Right ventricle myocardium inferior (tissue), 1 donor: ENCODE measurements at places on chromosomes 7 and 10. TPM values are rescaled to one million over a fixed set of nuclear protein-coding genes. Genes with fewer than 3 reads are reported as not detected.
A peak's percentile ranks its signal among the peaks of the same experiment; 100 is the strongest.

DNA sequence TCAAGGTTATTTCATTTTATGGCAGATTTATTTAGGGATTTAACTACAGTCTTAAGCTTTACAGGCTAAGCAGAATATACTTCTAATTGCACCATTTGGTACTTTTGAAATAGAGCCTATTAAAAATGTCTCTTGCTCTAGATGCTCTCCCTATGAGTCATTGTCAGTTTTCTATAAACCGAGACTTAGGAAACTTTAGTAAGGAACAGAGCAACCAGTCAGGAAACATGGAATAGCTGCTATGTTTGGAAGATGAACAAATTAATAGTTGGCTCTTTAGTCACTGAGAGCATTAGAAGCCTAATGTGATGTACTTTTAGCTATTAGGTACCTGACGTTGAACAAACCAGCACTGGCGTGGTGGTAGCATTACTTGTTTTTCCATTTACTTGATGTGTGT is 35.3 kb downstream of the INPP5F start:
- DNase-seq, result no peak

DNA sequence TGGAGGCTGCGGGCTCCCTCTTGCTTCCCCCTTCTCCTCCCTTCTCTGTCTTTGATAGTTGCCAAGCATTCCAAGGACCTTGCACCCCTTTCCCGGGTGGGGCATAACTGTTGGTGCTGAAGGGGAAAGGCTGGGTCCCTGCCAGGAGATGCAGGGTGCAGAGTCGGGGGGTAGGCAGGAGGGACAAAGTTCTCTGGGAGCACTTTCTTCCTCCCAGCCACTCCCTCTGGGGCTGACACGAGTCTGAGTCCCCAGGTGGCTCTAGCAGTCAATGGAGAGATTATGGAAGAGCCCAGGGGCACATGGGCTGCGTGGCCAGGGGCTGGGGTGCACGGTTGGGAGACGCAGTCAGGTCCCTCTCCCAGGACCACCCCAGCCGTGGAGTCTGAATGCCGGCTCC is 2.1 kb downstream of the CLDN15 start:
- DNase-seq, result no peak

DNA sequence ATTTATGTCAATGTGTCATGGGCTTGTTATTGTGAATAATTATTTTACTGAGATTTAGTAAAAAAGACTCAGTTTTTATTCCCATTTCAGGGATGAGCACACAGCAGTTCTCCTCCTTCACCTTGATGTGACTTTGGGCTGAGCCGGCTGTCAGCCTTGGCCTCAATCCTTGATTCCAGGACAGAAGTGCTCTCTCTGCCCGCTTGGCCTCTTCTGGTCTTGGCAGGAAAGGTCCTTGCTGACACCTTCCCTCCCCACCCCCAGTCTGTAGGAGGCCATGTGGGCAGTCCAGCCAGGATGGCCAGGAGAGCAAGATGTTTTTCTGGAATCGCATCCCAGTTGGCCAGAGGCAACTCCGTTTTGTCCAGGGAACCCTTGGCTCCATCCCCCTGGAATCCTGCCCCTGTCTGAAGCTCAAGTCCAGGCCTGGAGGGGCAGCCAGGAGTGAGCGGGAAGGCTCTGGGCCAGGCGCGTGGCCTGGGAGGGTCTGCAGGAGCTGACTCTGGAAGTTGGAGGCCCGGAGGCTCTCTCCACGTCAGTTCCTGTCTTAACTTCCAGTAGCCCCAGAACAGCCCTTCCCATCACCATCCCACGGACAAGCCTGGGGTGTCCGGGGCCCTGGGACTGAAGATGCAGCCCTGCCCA is 100.9 kb downstream of the PDGFA start:
- peak; percentile 46 for DNase-seq

DNA sequence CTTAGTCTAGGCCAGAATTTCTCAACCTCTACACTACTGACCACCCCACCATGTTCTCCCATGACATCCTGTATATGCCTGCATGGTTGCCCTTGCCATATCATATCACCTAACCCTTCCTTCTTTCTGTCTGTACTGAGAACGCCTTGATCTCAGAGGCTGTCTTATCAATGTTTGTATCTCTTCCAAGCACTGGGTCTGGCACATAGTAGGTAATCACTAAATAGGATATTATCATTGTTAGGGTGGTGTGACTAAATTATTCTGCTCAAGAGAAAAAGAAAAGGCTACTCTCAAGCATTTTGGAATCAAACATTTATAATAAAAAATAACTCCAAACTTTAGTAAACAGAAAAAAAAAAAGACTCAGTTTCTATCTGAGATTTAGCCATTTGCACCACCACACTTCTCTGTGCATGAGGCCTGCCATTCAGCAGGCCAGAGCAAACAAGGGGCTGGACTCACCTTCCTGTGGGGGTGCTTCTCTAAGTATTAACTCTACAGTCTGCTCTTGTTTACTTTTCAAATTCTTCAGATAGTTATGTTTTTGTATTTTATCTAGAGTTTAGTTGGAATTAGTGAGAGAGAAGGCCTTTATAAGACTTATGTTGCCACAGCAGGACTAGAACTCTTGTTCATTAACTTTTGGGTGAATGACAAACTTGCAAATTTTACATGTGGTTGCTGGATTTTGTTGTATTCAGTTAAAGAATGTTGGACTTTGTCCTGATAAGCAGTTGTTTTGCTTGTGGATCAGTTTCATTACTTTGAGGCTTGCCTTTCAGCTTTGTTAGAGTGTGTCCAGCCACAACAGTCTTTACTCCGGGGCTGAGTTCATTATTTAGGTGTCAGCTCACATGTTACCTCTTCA is 5.4 kb downstream of the AGBL3 start:
- DNase-seq, result no peak

DNA sequence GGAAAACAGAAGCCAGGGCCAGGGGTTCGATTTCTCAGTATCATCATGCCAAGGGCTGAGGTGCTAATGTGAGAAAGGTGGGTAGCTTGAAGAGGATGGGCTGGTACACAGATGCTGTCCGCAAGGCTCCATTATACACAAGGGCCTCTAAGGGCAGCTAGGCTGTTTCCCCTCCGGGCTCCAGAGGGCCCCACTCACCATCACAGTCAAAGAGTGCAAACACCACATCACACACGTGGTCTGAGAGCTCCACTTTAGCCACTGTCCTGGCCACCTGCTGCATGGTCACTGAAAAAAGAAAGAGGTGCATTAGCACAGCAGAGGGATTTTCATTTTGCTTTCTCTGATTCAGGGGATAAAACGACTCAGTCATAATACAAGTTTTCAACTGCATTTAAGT is 20.9 kb upstream of the DNAJB12 start:
- no peak for DNase-seq

DNA sequence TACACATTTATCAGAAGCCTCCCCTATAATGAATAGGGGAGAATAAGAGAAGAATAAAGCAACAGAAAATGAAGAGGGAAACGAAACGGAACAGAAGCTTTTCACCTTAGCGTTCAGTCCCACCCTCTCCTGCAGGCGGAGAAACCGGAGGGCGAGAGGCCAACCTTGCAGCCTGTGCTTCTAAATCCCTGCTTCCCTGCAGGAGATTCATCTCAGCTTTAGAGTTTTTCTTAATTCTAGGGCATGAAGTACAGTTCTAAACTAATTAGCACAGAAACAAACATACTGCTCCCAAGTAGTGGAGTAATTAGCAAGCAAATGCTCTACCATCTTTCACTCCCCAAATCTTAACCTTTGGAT is 107.2 kb downstream of the CUBN start:
- DNase-seq, result no peak

- DNase-seq, result no peak
These were observed 117.5 kb downstream of the CDK14 start for GRCh38 chr7:90713628-90714027.

- no peak for DNase-seq
These were observed 345.1 kb downstream of the GLRX3 start for GRCh38 chr10:130481076-130481930.

DNA sequence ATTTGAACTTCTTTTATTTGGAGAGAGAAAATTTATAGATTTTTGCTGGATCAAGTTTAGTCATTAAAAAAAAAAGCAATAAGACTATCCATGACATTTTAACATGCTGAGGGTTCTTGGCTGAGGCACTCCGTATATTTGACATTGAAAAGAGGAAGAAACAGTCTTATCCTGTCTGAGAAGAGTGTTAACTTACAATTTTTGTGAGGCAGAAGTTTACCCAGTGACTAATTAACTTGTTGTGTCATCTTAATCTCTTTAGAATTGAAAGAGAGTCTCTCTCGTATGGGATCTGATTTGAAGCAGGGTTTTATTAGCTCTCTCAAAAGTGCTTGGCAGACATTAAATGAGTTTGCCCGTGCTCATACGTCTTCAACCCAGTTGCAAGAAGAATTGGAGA is 39.3 kb downstream of the SEC23IP start:
- no peak for DNase-seq

DNA sequence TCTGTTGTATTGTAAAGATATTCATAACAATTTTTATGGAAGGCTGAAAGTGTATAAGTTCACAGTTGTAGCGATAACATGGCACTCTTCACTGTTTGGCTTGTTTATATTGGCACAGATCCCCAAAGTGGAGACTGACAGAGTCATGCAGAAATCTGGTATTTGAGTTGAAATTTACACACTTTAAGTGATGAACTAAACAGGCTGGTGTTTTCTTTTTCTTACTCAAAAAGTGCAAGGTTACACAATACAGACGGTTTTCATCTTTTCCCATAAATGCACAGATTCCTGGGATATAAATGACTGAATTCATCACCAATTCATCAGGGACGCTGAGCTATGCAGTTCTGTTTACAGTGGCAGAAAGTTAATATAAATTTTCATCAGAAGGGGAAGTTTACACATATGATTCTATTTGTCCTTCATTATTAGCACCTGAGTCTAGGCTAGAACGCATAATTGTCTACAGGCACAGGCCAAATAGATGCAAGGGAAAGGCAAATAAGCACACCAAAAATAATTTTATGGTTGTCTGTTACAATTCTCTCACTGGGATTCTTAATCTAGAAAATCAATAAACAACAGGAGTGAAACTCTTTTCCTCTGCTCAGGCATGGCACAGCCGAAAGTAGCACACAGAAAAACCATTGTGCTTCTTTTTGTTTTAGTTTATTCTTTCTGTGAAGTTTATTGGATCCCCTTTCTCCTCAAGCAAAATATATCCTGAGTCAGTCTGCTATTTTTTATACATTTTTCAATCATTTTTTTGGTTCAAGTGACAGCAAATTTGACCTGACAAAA is 88.0 kb downstream of the FOXP2 start:
- DNase-seq, result no peak

DNA sequence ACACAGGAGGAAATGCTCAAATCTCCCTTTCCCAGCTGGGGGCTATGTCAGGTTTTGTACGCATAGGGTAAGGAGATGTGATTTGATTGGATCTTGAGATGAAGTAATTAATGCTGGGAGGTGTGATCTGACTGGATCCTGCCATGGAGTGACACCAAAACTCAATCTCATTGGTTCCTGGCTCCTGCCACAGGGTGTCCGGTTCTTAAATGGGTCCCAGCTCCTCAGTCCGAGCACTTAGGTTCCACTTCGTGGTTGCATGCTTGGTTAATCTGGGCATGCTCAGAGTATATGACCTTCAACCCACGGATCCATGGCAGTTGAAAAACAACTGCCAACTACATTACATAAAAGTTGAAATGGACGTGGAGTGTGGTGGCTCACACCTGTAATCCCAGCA is 3.1 kb upstream of the ZNF12 start:
- DNase-seq, result no peak

- DNase-seq, result peak; percentile 64
These were observed 578 bp downstream of the HTRA1 start for GRCh38 chr10:122461729-122462532.

DNA sequence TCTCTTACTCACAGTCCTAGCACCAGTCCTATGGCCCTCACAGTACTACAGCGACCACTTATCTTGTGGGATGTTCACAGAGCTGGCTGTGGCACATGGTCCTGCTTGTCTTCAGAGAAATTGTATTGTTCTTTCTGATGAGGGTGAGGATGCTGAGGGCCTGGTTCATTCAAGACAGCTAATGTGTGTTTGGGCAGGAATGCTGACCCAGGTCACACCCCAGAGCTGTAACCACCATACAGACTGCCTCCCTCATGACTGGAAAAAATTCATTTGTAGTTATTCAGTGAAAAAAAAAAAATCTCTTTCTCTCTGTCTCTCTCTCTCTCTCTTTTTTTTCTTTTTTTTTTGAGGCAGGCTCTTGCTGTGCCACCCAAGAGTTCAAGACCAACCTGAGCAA is 83.5 kb downstream of the KLF6 start:
- DNase-seq, result no peak

LRRN3 gene
- 12.4 TPM for total RNA-seq

TMEM196 gene
- total RNA-seq, result not detected

NEURL1 gene
- total RNA-seq, result 0.05 TPM

PTN gene
- 21.6 TPM for total RNA-seq

BPGM gene
- 14.0 TPM for total RNA-seq

ABCA13 gene
- total RNA-seq, result not detected

PDGFA gene
- total RNA-seq, result 37.2 TPM
